GM04504 (cell line): ENCODE measurements at places on chromosomes 4 and X.

DNA sequence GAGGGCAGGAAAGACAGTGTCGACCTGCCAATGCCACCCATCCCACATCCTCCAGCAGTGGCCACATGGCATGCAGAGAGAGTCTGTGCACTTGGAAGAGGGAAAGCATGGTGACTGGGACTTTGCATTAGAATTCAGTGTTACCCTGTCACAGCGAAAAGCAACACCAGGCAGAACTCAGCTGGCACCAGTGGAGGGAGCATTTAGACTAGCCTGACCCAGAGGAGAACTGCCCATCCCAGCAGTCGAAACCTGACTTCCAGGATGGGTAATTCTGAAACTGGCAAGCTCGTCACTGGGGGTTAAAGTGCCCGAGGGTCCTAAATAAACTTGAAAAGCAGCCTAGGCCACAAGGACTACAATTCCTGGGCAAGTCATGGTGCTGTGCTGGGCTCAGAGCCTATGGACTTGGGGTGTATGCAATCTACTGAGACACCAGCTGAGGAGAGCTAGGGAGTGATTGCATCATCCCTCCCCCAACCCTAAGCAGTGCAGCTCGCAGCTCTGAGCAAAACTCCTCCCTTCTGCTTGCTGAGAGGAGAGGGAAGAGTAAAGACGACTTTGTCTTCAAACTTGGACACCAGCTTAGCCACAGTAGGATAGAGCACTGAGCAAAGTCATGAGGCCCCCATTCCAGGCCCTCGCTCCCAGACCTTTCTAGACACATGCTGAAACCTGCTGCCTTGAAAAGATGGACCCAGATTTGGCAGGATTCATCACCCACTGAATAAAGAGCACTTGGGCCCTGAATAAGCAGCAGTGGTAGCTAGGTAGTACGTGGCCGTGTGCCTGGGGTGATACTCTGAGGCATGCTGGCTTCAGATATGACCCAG is 68.8 kb downstream of the DDX60L start:
- no peak for DNase-seq

DNA sequence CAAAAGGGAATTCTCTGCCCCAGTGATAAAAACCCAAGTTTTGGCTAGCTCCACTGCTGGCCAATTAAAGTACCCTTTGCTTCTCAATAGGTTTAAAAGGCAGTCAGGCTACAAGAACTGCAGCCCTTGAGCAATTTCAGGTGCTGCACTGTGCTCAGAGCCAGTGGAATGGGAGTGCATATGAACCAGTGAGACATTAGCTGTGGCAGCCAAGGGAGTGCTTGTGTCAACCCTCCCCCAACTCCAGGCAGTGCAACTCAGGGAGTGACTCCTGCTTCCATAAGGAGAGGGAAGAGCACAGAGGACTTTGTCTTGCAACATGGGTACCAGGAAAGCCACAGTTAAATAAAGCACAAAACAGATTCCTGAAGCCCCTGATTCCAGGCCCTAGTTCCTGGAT is 61.6 kb upstream of the VAMP7 start:
- DNase-seq, result no peak

- no peak for DNase-seq
Measured at GRCh38 chr4:77635246-77635645, 29.6 kb downstream of the CXCL13 start.

DNA sequence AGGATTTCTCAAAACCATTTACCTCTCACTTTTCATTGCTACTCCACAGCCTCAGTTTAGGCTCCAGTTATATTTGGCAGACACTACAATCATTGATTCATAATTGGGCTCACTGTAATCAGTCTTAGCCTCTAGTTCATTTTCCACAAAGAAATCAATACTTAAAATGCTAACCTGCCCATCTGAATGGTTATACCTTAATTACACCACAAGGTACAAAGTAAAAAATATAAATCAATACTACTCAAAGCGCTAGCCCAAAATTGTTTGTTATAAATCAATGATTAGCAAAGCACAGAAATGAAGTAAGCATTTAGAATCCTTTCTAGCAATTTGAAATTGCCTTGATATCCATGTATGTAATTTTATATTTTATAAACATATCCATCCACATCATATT is 222.6 kb upstream of the NDST3 start:
- DNase-seq, result no peak

DNA sequence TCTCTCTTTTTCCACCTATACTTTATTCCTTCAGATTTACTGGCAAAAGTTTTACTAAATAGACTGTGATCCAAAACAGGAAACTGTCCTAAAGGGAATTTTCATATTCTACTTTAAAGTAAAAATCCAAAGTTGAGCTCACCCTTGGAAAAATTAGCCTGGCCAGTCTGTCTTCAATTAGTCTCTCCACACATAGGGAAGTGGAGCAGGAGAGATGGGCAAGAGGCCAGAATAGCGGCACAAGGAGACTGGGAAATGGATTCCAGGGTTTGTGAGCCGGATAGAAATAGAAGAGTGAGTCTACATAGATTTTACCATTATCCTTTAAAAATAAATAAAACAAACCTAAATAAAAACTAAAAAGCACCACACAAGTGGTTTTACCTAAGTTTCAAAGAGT is 16.2 kb upstream of the FRMD7 start:
- DNase-seq, result no peak

DNA sequence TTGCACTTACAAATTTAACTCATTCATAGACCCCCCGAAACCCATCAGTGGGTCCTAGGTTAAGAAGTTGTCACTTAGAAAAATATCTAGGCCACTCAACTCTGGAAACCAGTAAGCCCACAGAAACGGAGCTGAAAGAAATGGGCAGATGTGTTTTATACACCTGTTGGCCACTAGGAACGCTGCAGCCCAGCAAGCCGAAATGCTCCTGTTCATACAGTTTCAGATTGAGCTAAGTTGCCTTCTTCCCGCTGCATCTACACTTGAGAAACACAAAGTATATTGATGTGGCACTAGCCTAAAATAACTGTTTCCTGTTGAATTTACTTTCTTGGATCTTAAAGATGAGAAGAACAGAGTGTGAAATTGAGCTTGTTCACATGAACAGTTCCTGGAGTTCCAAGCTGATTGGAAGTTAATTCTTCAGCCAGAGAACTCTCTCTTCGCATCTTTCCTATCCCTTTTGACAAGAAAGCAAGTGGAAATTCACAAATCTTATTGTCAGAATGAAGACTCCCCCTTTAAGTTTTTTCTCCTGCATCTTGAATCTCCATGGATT is 174.1 kb downstream of the RBMX2 start:
- no peak for DNase-seq

- no peak for DNase-seq
Measured at GRCh38 chr4:140056015-140056414, 98.0 kb downstream of the MAML3 start.

GRCh38 chr4:71132486-71132885 is 139.0 kb downstream of the DCK start:
- DNase-seq, result no peak

DNA sequence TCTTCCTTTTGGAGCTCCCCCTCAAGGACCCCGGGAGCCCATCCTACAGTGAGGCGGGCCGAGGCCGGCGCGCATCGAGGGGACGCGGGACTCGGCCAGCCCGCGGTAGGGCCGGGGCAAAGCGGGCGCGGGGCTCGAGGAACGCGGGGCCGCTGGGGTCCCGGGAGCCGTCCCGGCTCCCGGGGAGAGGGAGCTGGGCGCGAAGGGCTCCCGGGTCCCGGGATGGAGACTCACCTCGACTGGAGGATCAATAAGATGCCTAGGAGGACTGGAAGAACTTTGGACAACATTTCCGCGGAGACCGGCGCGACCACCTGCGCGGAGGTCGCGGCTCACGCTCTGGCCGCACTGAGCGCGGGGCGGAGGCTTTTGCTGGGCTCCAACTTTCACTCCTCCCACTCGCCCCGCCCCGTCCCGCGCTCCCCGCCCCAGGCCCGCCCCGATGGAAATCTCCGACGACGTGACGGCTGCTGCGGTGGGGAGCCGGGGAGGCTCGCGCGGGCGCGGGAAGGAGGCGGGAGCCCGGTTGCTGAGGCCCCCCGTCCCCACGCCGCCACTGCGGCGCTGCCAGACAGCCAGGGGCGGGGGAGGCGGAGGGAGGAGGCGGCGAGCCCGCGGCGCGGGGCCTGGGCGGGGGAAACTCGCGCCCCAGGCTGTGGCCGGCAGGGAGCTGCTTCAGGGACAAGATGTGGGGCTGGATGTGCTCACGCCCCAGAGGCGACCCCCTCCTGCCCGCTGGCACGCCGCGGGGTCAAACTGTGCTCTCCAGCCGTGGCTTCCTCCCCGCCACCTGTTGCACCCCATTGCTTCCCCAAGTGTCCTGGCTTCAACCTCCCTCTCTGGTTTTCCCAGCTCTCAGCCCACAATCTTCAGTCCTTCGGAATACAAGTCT is at the start of gene GABRE:
Gene GABRE (minus strand): TSS at position 341 of the 892 bp plus-strand sequence. CDS start 51 bp downstream, at position 290.
- DNase-seq, result no peak

- DNase-seq, result no peak
Measured at GRCh38 chrX:25754399-25754798, 383.7 kb upstream of the MAGEB18 start.

- no peak for DNase-seq
Measured at GRCh38 chr4:16883806-16884205, 14.6 kb downstream of the LDB2 start.

DNA sequence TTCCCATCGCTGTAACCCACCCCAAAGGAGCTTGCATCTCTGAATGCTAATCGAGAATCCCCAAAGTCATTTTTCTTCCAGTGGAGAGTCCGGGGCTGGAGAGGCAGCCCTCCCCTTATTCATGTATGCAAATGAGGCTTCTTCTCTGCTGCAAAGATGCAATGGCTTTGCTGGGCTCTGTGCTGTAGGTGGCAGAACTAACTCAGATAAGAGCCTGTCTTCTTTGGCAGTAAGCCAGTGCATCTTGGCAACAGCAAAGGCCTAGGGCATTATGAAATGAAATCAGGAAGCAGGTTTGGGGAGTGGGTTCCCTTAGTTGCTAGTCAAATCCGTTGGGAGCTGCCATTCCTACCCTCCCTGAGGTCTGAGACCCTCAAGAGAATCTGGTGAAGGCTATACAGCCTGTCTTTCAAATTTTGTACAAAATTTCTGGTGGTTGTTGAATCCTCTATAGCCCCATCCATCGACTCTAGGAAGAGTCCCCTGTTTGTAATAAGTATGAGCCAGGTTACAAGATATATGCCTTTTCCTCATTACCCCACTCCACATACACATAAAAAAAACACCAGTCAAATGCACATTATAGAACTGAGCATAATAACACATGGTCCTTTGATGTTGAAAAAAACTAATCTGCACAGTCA is 290.6 kb upstream of the TAPT1 start:
- DNase-seq, result peak; percentile 64

- no peak for DNase-seq
Measured at GRCh38 chr4:171390626-171391025, 422.6 kb upstream of the GALNTL6 start.

- DNase-seq, result no peak
Measured at GRCh38 chrX:134691453-134691852, 33.2 kb upstream of the PLAC1 start.

DNA sequence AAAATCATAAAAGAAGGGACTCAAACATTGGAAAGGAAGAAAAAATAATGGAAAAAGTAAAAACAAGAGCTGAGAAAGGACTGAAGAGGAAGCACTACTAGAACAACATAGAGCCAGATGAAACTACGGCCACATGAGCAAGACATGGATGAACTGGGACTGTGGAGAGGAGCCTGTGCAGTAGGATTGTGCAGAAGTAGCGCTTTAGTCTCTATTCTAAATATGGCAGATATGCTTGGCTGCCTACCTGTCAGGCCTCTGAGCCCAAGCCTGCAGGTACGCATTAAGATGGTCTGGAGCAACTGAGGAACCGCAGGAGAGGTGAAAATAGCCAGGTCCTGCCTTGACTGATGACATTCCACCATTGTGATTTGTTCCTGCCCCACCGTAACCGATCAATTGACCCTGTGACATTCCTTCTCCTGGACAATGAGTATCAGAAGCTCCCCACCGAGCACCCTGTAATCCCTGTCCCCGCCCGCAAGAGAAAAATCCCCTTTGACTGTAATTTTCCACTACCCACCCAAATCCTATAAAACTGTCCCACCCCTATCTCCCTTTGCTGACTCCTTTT is 154.3 kb downstream of the CAMK2D start:
- no peak for DNase-seq

DNA sequence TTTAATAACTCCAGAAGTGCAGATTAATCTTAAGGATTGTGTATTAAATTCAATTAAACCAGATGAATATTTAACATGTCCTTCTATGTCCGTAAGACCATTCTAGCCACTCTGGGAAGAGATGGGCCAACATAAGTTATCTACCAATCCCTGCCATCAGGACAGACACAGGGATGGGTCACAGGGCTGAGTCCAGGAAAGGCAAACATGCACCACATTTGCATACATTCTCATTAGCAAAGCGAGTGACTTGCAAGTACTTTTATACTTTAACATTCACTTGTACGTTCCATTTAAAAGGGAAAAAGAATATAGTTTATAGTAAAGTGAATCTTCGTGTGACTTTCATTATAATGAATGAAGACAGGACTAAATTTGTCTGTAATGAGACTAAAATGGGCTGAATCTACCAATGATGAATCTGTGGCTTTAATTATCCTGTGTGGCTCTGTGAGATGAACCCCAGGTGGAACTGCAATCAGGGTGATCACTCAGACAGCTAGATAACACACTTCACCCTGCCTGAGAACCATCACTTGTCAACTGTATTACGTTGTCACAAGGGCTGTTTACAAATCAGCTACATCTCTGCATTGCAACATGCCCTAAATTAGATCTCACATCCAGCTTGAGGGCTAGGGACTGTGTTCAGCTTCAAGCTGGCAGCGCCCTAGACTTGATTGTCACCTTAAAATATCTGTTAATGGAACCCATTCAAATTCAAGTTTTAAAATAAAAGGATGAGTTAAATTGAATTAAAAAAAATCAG is 77.2 kb downstream of the SH3KBP1 start:
- DNase-seq, result no peak

DNA sequence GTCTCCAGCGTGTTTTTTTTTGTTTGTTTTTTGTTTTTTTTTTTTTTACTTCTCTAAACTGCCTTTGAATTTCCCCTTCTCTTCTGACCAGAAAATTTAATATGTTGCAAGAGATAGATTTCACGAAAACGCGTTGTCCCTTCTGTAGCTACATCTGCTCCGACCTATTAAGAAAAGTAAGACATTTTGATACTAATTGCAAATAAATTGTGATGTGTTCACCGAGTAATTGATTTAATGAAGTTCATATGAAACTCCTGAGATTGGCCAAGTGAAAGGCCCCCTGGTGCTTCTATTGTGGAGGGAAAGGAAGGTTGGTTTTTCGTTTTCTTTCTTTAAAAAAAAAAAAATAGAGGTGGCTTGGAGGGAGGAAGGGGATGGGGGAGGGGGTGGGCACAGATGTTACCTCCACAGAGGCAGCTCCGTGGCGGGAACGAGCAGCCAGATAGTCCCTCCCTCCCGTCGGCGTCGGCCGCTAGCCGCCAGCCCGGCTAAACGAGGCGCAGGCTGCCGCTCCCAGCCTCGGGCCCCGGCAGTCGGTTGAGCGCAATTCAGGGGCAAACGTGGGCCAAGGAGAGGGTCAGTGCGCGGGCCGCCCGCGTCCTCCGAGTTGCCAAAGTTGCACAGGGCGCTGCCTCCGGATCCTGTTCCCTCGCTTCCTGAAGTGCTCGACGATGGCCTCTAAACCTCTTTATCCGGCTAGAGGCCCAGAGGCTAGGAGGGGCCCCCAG is 139.1 kb upstream of the ZIC3 start:
- no peak for DNase-seq
